ENCODE measurements at places on chromosomes 11 and 22.

DNA sequence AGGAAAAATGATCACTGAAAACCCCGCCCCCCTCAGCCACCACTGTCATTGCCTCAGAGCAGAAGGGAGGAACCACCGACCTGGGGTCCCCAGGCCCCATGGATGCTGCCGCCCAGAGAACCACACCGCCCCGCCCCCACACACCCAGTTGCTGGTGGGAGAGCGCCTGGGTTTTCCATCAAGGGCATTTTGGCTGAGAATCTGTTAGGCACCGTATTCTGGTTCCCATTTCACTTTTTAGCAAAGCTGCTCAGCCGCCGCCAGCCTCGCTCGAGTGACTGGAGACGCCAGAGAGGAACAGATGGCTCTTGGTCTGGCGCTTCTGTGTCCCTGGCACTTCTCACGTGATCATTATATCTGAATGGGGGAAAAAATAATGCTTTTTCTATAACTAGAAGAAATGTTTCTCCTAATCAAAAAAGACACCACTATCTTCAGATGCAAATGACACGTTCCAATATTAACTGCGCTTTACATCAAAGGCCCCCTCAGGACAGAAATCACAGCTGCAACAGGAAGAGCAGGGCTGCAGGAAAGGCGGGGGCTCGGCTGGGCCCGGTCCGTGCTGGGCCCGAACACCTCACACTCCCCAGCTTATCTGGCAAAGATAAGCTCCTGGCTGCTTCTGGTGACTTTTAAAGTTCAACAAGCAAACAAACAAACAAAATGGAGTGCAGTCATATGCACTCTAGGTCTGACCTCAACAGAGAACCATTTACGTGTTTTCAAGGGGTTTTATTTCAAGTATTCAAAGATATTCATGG lies 149.8 kb downstream of the MPPED1 start:
- DNase-seq: no peak

GRCh38 chr11:64269540-64270220 lies 14.8 kb downstream of the BAD start:
- DNase-seq: no peak

DNA sequence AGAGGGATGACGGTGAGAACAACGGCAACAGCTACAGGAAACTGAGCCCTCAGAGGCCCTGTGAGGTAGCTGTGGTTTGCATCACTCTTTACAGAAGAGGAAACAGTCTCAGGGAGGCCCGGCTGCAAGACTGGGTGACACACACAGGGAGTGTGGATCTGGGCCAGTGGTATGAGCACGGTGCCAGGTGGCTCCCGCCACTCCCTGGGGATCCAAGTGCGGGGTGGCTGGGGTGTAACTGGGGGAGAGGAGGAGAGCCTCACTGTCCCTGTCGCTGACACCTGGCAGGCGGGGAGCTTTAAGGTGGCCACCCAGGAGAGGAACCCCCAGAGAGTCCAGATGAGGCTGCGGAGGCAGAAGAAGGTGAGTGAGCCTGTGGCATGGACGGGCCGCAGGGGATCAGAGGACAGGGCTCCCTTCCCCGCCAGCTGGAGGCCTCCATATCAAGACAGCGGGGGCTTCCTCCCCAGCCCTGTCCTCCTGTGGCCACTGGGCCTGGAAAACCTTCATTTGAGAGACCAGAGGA lies 5.6 kb downstream of the RGL4 start:
- no peak for DNase-seq

DNA sequence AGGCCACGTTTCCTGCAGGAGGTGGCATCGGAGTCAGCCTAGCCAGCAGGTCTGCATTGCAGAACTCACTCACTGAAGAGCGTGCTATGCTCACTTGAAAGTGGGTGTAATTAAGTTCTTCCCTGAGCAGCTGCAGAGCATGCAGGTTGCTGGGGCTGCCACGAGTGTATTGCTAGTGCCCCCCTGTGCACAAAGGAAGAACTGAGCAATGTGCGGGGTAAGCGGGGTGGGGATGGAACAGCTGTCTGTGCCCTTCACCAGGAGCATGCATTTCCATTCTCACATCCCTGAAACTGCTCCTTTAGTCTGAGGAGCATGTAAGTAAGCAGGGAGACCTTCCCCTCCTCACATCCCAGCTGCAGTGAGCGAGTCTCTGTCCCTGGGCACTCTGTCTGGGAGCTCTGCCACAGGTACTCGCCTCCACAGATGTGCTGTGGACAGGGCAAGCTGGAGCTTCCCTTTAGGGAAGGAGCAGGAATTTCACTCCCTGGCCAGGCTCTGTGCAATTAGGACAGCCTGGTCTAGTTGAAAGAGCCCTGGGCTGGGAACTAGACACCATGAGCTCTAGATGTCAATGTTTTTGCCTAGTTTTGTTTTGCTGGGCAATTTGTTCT lies 1031.8 kb downstream of the NTM start:
- no peak for DNase-seq

DNA sequence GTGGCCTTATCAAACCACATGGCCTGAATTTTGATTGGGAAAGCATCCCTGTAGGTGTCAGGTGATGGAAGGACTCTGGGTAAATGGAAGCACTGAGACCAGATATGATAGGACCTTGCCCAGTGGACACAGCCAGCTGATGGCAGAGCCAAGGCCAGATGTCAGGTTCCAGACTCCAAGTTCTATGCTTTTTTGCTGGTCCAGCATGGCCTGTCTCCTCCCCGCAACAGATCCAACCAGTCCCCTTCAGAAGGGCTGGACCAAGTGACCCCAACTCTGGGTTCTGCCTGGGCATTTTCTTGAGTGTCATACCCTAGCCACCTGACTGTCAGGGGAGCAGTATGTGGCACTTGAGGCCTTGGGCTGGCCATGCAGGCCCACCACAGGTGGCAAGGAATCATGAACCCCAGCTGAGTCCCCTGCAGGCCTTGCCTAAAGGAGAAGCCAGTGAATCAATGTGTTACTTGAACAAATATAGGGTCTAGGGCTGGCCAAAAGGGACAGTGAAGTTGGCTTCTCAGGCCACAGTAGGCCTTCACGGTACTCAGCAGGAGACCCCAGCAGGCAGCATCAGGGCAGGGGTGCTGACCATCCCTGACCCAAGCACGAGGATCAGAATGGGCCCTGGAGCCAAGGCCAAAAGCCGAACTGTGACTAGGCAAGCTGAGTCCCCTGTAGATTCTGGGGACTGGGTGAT lies 27.1 kb downstream of the KCNQ1OT1 start:
- DNase-seq: no peak

- no peak for DNase-seq
Observed at GRCh38 chr22:29348956-29349355, 33.5 kb upstream of the RASL10A start.

Data from cortex of kidney (tissue), 1 donor.